ENCODE measurements at places on chromosomes 2 and 18.

- no peak for DNase-seq
Observed at GRCh38 chr2:204604061-204604460, 58.8 kb downstream of the PARD3B start.

GRCh38 chr2:84302513-84303412 is 156.3 kb downstream of the SUCLG1 start:
- peak; percentile 45 for DNase-seq

DNA sequence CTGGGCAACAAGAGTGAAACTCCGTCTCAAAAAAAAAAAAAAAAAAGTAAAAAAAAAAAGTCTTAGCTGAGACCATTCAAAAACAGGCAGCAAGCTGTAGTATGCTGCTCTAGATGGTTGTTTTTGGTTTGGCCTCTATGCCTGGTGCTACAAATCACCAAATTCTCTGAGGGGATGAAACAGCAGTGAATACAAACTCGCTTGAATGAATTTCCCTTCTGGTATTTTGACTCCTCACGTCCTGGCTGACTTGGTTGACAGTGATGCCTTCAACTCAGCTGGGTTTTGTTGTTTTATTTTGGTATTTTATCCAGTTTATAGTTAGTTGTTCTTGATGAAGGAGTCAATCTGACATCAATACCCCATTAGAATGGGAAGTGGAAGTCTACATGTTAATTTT is 3.3 kb upstream of the TCF7L1 start:
- DNase-seq = no peak

DNA sequence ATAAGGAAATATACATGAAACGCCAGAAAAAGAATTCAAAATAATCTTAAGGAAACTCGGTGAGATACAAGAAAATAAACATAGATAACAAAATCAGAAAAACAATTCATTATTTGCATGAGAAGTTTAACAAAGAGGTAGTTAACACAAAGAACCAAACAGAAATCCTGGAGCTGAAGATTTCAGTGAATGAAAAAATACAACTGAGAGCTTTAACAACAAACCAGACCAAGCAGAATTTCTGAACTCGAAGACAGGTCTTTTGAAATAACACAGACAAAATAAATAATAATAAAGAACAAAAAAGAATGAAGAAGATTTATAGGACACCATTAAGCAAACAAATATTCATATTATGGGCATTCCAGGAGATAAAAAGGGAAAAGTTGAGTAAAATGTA is 204.7 kb downstream of the ATAD2B start:
- DNase-seq = no peak

- DNase-seq = no peak
Observed at GRCh38 chr2:188810586-188810985, 163.6 kb upstream of the COL3A1 start.

DNA sequence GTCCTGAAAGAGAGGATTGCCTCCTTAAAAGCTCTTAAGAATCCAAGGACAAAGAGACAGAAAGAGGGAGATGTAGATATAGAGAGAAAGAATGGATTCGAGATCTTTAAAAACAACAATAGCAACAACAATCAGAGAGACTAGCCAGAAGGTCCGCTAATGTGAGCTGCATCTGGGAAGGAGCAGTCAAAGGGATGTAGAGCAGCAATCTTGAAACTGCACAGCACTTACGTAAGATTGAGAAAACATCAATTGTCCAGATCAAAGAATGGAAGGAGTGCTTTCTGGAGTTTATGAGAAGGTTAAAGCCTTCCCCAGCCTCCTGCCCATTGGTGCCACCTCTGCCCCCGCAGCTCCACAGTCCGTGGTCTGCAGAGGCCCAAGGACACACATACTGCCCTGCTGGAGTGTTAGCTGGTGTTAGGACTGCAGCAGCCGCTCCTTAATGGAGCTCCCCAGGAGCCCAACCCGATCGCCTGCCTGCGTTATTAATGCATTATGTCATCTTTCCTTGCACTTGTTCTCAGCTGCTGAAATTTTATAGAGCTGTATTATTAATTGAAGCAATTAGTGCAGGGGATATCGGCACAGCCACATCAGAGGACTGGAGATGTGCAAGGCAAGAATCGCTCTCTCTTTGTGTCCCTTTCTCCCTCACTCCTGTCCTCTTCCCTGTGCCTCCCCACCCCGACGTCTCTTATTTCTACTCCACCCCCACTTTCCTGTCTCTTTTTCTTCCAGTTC is 94.2 kb upstream of the STPG4 start:
- DNase-seq = no peak

DNA sequence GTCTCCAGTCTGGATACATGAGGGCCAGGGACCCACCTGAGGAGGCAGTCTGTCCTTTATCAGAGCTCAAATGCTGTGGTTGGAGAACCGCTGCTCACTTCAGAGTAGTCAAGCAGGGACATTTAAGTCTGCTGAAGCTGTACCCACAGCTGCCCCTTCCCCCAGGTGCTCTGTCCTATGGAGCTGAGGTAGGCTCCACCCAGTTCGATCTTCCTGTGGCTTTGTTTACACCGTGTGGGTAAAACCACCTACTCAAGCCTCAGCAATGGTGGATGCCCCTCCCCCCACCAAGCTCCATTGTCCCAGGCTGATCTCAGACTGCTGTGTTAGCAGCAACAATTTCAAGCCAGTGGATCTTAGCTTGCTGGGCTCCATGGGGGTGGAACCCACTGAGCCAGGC is 731.4 kb upstream of the HS6ST1 start:
- DNase-seq = no peak

GRCh38 chr18:37222999-37223378 is 342.6 kb downstream of the CELF4 start:
- DNase-seq = no peak

DNA sequence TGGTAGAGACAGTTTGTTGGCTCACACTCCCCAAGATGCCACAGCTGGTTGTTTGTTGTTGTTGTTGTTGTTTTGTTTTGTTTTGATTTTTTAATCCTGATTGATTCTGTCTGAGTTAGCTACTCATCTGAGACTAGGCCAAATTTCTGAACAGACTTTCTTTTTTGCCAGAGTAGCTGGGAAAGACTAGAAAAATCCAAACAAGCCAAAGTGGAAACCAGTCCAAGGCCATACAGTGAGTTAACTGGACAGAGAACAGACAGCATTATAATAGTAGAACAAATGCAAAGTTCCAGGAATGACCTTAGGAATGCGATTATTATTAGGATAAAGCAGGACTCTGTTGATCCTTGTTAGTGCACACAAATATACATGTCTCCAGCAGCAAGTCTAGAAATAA is 43.8 kb upstream of the CYP26B1 start:
- DNase-seq = no peak

GRCh38 chr2:96685577-96686459 is 43.3 kb downstream of the FER1L5 start:
- no peak for DNase-seq
